ENCODE measurements at places on chromosomes 11 and 22. TPM values are rescaled to one million over a fixed set of nuclear protein-coding genes. Genes with fewer than 3 reads are reported as not detected.
A peak's percentile ranks its signal among the peaks of the same experiment; 100 is the strongest.

DNA sequence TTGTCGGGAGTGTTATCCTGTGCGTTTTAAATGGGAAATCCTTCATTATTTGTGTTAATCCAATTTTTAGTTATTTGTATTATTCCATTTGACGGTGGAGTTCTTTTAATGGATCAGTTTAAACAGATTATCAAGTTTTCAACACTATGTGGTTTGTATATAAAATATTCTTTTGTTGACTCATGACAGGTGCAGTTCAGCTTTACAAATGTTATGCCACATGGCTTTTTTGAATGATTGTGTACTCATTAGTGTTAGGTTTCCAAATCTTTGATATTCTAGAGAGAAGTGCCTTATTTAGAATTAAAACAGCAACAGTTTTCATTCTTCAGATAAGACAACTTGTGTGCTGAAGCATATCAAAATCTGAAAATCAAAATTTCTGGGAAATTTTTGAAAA lies 2.4 kb downstream of the JAM3 start:
- no peak for DNase-seq

DNA sequence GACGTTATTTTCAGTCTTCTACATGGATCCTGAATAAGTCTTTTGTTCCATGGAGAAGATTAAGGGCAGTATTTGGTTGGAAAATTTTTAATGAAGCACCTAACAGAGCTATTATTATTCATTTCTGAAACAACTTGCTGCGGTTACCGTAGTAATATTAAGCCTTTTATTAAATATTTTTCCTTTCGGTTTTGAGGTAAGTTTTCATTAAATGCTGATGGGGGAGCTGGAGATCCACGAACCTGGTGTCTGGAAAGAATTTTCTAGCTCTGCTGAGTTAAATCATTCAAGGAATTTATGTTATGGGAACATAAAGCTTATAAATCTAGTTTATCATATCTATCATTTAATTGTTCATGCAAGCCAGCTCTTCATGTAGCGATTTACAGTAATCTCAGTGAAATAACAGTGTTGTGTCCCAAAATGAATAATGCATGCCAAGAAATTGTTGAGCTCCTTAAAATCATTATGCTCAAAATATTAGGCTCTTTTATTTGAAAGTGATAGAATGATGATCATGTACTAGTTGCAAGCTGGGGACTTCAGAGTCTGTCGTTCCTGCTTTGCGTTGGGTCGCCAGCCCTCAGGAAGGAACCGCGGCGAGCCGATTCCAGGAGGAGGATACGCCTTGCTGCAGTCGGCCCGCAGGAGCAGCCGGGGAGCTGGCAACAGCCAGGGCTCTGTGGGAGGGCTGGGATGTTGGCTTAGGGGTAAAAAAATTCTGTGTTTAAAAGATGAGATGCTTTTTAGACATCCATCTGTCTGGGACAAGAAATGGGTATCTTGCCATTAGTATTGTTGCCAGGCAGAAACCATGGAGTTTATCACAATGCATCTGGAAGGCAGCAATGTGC lies 83.1 kb downstream of the TBC1D22A start:
- DNase-seq, result no peak

GRCh38 chr11:7570938-7571521 lies 57.2 kb downstream of the PPFIBP2 start:
- no peak for DNase-seq

TRIM51 gene
- not detected for polyA plus RNA-seq

DNA sequence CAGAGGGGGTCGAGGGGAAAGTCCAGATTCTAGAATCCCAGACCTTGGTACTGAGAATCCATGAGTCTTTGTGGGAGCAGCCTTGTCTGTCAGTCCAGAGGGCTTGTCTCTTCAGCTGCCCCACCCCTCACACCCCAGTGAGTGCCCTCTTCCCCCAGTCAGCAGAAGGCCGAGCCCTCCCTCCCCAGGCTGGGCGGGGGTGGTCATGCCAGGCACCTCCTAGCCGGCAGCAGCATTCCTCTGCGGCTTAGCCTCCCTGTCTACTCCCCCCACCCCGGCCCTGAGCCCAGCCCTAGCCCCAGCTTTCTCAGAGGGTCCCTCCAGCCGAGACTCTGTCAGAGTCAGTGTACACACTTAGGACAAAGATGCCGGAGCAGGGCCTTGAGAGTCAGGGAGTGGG lies 4.6 kb downstream of the SOX10 start:
- no peak for DNase-seq

SCARF2 gene
- 0.25 TPM for polyA plus RNA-seq

GRCh38 chr11:45057938-45058646 lies 88.3 kb upstream of the PRDM11 start:
- DNase-seq, result no peak

DNA sequence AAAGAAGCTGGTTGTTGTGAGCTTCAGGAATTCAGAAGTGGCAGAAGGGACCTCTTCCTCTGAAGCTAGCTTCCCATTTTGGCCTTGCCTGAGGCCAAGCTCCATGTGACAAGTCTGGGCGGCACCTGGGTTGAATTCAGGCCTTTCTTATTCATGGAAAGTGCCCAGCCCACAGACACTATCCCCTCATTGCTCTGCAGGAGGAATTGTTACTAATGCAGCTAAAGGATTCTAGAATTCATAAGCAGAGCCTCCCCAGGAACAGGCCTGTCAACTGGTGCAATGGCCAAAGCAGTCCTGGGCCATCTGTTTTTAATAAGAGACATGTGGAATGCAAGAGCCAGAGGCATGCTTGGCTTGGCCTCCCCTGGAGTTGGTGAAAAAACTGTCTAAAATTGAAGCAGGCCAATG lies 71.4 kb downstream of the SLC1A2 start:
- no peak for DNase-seq

GRCh38 chr11:9990221-9990973 lies 303.6 kb downstream of the SBF2 start:
- DNase-seq, result no peak

- no peak for DNase-seq
Measured at GRCh38 chr22:27726686-27727449, 74.7 kb downstream of the MN1 start.

DNA sequence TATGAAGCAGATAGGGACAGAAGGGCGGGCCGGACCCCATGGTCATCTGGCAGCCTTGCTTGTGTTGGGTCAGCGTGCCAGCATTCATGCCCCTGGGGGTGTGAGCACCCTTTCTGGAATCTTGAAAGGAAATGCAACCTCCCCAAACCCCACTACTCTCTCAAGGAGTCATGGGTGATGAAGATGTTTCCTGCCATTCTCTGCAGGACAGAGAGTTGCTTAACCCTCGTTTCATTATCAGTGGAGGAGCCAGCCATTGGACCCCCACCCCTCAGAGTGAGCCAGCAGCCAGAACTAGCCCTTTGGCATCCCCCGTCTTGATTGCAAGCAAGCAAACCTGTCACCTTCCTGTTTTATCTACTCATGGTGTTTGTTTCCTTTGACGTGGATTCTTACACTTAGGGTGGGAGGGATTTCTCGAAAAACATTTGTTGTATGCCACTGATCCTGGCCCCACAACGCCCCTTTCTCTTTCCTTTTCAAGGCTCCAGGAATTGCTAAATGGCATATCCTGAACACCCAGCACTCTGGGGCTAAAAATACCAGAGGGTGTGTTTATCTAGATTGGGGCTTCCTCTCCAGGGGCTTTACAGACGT lies 258.3 kb downstream of the ETS1 start:
- DNase-seq, result peak; percentile 22

- DNase-seq, result no peak
Measured at GRCh38 chr11:127454856-127455255, 454.3 kb upstream of the KIRREL3 start.

GRCh38 chr11:45270946-45271716 lies 15.0 kb downstream of the SYT13 start:
- DNase-seq, result no peak

- no peak for DNase-seq
Measured at GRCh38 chr11:83299681-83300080, 13.5 kb upstream of the CCDC90B start.

PKP3 gene
- polyA plus RNA-seq, result not detected

AMPD3 gene
- polyA plus RNA-seq, result 28.7 TPM

- DNase-seq, result no peak
Measured at GRCh38 chr11:8758619-8759169, 76.1 kb downstream of the RPL27A start.

GRCh38 chr11:84719935-84720577 lies 907.1 kb downstream of the DLG2 start:
- no peak for DNase-seq

- DNase-seq, result no peak
Measured at GRCh38 chr11:59678118-59678812, 9.4 kb upstream of the PATL1 start.

DNA sequence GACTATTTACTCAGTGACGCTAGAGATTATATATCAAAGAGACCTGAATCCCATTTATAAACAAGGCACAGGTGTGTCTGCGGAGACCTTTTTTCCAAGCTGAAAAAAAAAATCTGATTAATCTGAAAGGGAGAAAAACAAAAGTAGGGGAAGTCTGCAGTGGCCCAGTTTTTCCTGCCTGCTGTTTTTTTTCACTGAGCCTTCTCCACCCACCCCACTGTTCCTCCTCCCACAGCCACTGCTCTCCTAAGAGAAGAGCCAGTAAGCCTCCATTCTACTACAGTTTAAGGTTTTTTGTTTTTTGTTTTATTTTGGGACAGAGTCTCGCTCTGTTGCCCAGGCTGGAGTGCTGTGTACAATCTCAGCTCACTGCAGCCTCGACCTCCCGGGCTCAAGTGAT lies 18.4 kb downstream of the ARFGAP2 start:
- no peak for DNase-seq

- no peak for DNase-seq
Measured at GRCh38 chr11:4891996-4892640, 10.4 kb downstream of the OR51T1 start.

- DNase-seq, result no peak
Measured at GRCh38 chr11:863023-863909, 20.6 kb downstream of the TSPAN4 start.

DNA sequence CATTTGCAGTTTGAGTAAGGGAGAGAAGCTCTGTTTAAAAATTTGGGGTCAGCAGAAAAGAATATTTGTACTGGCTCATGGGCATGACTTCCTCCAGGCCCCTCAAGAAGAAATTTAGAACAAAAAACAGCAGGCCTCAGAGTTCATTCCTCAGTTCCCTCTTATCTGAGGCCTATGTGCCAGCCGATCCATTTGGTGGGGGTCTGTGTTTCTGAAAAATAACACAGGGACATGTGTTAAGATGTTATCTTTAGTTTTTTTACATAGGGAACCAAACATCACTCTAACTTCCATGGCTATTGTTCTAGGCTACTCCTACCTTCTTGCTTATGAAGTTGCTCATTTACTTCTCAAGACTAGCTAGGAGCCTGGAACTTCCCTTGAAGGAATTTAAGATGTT lies 16.2 kb upstream of the HSD17B12 start:
- DNase-seq, result no peak

SMC1B gene
- not detected for polyA plus RNA-seq

DNA sequence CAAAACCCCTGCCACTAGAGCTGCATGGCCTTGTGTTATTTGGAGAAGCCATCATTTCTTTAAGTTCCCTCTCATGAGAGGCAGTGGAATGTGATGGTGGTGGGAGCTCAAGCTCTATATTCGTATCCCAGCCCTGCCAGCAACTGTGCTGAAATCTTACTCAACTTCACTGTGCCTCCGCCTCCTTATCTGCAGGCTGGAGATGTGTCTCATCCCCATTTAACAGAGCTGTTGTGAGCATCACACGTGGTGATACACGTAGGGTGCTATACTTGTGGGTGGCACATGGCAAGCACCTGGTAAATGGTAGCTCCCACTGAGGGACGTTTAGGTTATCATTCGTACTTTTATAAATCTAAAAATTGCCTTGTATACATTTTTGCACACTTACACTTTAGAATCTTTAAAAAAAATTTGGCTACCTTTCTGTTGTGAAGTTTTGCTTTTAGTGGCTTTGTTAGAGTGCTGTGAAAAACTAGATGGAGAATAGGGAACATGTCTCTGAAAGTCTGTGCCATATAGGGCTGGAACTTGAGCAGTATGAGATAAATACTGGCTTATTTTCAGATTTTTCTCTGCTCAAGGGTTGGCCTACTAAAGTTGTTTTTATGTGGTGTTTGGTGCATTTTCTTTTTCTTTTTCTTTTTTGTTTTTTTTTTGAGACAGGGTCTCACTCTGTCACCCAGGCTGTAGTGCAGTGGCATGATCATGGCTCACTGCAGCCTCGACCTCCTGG lies 23.2 kb downstream of the TNRC6B start:
- DNase-seq, result no peak

- DNase-seq, result no peak
Measured at GRCh38 chr22:41380993-41381328, 781 bp upstream of the TEF start.

PRRG4 gene
- not detected for polyA plus RNA-seq

DNA sequence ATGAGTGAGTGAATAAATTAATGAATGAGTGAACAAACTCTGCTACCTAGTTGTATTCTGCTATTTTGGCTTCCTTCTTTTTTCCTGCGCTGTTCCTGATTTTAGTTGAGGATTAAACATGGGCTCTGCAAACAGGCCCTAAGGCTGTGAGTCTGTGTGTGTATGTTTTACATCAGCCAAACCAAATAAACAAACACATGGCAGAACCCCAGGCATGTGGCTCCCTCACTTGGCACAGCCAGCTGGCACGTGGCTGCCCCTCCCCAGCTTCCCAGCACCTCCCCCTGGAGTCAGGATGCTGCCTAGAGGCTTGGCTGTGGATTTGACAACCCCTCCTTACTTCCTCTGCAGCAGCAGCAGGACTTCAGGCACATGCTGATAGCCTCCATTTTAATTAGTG lies 593.2 kb downstream of the INSC start:
- DNase-seq, result no peak

- no peak for DNase-seq
Measured at GRCh38 chr11:117356126-117356890, 28.7 kb downstream of the CEP164 start.

DNA sequence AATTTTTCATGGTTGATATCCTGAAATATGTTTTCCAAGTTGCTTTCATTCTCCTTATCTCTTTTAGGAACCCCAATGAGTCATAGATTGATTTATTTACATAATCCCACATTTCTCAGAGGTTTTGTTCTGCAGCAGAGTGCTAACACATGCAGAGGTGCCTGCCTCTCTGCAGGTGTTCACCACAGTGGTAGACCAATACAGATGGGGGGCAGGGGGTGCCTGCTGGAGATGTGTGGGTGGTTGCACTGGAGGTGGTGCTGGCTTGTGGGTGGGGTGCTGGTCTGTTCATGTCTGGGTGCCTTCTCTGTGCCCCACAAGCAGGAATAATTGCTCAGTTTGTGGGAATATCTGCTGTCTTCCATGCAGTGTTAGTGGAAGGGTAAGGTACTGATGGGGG lies 131.1 kb downstream of the JRKL start:
- DNase-seq, result no peak

SCO2 gene
- 13.9 TPM for polyA plus RNA-seq

LRRC32 gene
- not detected for polyA plus RNA-seq

- no peak for DNase-seq
Measured at GRCh38 chr11:116777056-116777455, 4.3 kb upstream of the BUD13 start.

GRCh38 chr11:126948563-126948962 lies 52.0 kb downstream of the KIRREL3 start:
- DNase-seq, result no peak

ZNF215 gene
- not detected for polyA plus RNA-seq

- DNase-seq, result no peak
Measured at GRCh38 chr11:67022961-67023956, at the start of gene SYT12. Gene SYT12 (plus strand): TSS chr11:67023134. CDS start chr11:67030145, 7,011 bp downstream.
